Suppressor macrophage treated with lipopolysaccharide for 4 hours (primary cell): ENCODE measurements at places on chromosomes 6 and 20.

DNA sequence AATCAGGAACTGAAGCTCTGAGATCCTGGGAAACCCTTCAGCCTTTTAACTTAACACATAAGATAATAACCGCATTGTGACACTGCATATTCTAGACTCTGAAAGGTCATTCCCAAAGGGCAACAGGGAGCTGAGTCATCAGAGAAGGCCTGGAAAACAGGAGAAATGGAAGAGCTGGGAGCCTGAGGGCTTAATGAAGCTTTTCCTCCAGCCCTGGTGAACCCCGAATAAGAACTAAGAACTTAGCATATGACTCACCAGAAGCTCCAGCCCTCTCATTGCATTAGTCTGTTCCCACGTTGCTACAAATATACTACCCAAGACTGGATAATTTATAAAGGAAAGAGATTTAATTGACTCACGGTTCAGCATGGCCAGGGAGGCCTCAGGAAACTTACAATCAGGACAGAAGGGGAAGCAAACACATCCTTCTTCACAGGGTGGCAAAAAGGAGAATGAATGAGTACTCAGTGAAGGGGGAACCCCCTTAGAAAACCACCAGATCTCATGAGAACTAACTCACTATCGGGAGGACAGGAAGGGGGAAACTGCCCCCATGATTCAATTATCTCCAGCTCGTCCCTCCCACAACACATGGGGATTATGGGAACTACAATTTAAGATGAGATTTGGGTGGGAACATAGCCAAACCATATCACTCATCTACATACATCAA, 648.5 kb downstream of the TFAP2A start:
- DNase-seq: peak; percentile 2

- peak; percentile 50 for DNase-seq
Observed at GRCh38 chr6:107704347-107705013, 119.6 kb downstream of the SCML4 start.

- no peak for DNase-seq
Observed at GRCh38 chr6:49514571-49515484, 15.1 kb downstream of the GLYATL3 start.

- no peak for DNase-seq
Observed at GRCh38 chr20:48158014-48158413, 372.7 kb upstream of the SULF2 start.

GRCh38 chr6:41103847-41104246, 31.1 kb downstream of the NFYA start:
- DNase-seq: no peak

DNA sequence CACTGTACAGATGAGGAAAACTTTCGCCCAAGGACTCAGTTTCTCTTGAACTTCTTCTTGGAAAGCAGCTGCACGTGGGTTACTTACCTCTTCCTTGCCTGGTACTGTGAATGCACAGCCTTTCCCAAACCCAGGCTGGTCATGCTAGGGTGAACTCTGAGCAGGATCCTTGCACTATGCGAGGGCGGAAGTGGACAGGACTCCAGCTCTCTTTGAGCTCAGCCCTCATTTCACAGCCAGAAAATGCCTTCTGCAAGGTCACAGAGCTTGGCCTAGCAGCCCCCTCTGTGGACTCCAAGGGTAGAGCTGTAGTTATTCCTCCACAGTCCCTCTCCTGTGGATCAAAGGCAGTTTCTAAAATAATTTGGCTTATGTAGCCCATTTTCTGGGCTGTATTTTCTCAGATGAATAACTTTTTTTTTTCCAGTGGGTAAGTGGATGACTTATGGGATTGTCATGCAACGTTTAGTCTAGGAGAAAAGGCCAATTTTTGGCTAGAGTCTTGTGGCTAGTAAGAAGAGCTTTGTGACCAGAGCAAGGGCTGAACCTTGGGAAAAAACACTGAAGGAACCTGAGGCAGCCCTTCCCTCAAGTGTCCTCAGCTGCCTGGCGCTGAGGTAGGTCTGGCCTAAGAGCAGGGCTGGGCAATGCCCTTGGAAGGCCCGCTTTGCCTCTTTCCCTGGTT, 172.7 kb downstream of the SCP2D1 start:
- DNase-seq: no peak

DNA sequence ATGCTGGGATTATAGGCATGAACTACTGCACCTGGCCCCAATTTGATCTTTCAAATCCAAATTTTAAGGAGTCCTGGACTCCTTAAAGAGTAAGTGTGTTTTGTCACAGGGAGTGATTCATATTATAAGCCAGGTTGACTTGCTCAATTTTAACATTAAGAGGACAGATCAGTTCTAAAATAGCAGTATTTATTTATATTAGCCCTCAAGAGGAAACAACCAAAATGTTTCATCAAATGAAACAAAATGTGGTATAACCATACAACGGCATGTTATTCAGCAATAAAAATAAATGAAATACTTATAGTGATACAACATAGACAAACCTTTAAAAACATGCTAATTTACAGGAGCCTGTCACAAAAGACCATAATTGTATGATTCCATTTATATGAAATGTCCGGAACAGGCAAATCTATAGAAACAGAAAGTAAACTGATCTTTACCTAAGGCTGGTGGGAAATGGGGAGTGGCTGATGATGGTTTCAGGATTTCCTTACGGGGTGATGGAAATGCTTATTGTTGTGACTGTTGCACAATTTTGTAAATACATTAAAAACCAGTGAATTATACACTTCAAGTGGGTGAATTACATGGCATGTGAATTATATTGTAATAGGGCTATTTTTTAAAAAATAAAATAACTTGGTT, 637.4 kb downstream of the MMUT start:
- DNase-seq: no peak

- DNase-seq: no peak
Observed at GRCh38 chr6:74277777-74278186, 581.8 kb downstream of the CD109 start.

- DNase-seq: no peak
Observed at GRCh38 chr6:674956-675355, 18.0 kb downstream of the EXOC2 start.

- DNase-seq: no peak
Observed at GRCh38 chr6:169243186-169243585, 10.5 kb downstream of the THBS2 start.

- no peak for DNase-seq
Observed at GRCh38 chr6:139721954-139722353, 347.5 kb upstream of the CITED2 start.

GRCh38 chr20:8505476-8506200, 373.6 kb downstream of the PLCB1 start:
- DNase-seq: peak; percentile 55

DNA sequence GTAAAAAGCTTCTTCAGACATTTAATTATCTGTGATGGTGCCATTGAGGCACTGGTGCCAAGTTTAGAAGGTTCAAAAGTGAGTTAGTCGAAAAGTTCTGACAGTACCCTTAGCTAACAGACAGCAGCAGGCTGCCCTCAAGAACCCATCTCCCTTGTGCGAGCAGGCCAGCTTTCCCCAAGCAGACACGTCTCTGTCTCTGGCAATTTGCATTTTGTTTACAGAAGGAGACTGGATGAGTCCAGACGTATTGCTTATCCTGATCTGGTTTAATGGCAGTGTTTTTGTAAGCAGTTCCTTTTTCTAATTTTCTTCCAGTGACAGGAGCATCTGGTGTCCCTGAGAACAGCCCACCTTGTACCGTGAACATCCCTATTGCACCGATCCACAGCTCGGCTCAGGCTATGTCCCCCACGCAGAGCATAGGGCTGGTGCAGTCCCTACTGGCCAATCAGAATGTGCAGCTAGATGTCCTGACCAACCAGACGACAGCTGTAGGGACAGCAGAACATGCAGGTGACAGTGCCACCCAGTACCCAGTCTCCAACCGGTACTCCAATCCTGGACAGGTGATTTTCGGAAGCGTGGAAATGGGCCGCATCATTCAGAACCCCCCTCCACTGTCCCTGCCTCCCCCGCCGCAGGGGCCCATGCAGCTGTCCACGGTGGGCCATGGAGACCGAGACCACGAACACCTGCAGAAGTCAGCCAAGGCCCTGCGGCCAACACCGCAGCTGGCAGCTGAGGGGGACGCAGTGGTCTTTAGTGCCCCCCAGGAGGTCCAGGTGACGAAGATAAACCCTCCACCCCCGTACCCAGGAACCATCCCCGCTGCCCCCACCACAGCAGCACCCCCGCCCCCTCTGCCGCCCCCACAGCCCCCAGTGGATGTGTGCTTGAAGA, 58.3 kb upstream of the TMEM181 start:
- DNase-seq: no peak

DNA sequence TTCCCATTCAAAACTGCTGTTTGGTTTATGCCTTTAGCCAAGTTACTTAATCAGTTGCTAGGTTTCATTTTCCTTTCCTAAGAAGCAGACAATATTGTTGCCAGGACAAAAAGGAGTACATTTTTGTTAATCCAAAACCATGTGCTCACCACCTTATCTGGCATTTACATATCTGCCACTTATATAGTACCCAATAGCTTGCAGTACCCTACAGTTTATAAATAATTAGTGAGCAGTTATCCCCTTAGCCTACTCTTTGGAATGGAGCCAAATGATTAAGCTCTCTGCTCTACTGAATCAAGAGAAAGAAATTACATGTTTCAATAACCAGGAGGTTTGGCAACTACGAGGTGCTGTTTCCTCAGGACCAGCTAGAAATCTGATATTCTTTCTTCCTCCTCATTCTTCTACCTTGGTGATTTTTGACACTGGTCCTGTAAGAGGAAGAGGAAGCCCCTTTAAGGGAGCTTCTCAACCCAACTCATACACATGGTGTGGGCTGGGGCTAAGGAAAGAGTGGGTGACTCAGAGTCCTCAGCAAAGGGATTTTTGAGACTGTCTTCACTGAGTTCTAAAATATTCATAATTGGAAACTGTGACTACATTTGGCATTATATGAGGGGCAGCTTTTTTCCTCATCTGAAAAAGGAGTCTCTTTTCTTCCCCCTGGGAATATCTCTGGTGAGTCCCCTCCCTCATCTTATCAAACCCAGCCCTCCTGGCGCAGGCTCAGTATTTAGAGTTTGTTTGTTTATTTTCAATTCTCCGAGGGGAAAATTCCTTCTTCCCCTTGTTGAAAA, 1.5 kb downstream of the ZNFX1 start:
- DNase-seq: peak; percentile 93

GRCh38 chr20:13270211-13270610, 49.1 kb downstream of the ISM1 start:
- DNase-seq: no peak

GRCh38 chr6:163878698-163879097, 464.2 kb downstream of the QKI start:
- no peak for DNase-seq

GRCh38 chr6:83769413-83769812, 60.5 kb upstream of the SNAP91 start:
- DNase-seq: no peak

GRCh38 chr6:125910527-125910926, 46.0 kb upstream of the HINT3 start:
- peak; percentile 78 for DNase-seq

- DNase-seq: no peak
Observed at GRCh38 chr6:119024111-119024510, 54.4 kb downstream of the FAM184A start.

DNA sequence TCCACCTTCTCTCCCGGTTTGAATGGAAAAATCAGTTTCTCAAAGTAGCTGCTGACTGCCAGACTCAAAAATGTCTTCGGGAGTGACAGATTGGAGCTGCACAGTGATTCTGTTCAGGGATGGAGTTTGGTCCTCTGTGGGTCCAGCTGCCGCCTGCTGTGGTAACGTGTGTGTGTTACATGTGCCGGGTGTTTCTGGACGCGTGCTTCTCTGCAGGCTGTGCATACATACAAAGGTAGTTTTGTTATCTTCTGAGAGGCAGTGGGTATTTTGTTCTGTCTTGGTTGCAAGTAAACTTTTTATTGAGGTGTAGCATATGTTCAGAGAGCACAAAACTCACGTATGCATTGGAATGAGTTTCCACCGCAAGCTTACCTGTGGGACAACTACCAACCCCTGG, 41.3 kb upstream of the NAA20 start:
- no peak for DNase-seq

- no peak for DNase-seq
Observed at GRCh38 chr6:105099371-105099770, 80.4 kb downstream of the POPDC3 start.

GRCh38 chr6:108121612-108122011, 44.2 kb upstream of the NR2E1 start:
- DNase-seq: no peak

DNA sequence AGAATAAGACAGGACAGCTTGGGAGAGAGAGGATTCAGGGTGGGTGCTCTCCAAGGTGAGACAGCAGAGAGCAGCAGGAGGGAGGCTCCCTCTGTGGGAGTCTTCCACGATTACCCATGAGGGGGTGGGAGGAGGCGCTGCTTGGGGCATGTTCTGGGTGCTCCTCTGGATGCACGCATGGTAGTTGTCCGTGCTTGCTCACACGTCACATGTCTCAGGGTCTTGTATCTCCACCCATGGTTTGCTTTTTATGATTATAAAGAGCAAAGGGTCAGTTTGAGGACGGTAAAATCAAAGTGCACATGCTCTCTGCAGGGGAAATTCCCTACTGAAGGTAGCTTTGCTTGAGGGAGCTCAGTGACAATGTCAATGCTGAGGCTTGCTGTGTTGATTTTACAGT, 338.4 kb downstream of the THBS2 start:
- no peak for DNase-seq

GRCh38 chr20:11375966-11376365, 541.7 kb upstream of the BTBD3 start:
- no peak for DNase-seq

DNA sequence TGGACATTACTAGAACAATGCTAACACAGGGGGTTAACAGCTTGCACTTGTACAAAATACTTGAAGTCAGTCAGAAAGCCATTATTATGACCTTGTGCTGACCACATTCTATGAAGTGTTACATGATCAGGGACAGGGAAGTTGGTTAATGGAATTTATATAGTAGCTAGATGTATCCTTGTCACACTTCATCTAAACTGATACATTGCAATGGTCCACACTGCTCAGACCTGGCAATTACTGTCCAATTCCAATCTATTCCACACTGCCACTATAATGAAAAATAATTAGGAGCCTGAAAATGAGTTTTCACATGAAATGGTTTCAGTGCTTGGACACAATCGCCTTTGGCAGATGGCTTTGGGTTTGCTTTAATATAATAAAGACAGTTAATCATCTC, 850.8 kb downstream of the EPHA7 start:
- no peak for DNase-seq
